Upper lobe of left lung (tissue), 6 donors: ENCODE measurements at places on chromosomes 5 and 9. TPM values are rescaled to one million over a fixed set of nuclear protein-coding genes. Genes with fewer than 3 reads are reported as not detected.

GRCh38 chr5:59371525-59372127 is 521.9 kb downstream of the PDE4D start:
- H3K4me1 ChIP-seq, result no peaks in the 10 kb centered on the region
- H3K27ac ChIP-seq, result no peak overlapping the region
- H3K27me3 ChIP-seq, result no peaks in the 10 kb centered on the region

GRCh38 chr5:100505984-100506670 is 29.0 kb upstream of the FAM174A start:
- no peaks in the 10 kb centered on the region for H3K27me3 ChIP-seq
- H3K4me1 ChIP-seq, result no peaks in the 10 kb centered on the region
- DNase-seq, result no peak
- no peak overlapping the region for H3K27ac ChIP-seq
- H3K4me3 ChIP-seq, result no peak overlapping the region

- H3K27ac ChIP-seq, result peak within 1 kb of the TSS; percentile 80
- no peaks in the 10 kb centered on the region for H3K36me3 ChIP-seq
- H3K4me3 ChIP-seq, result peak within 1 kb of the TSS; percentile 58
- peak; percentile 93 for DNase-seq
- H3K4me1 ChIP-seq, result peaks cover 32% of the 10 kb centered on the region
These were observed at the start of gene F2R for GRCh38 chr5:76715736-76716455. TSS of gene F2R (plus strand) at chr5:76716126. CDS start at chr5:76716308, 182 bp downstream.

GRCh38 chr5:149210968-149211490 is 60.6 kb upstream of the AFAP1L1 start:
- peak overlapping the region; percentile 31 for H3K27ac ChIP-seq
- H3K36me3 ChIP-seq, result no peaks in the 10 kb centered on the region
- H3K27me3 ChIP-seq, result no peaks in the 10 kb centered on the region
- H3K4me3 ChIP-seq, result no peak overlapping the region
- no peak for DNase-seq
- H3K4me1 ChIP-seq, result peaks cover 5% of the 10 kb centered on the region

DNA sequence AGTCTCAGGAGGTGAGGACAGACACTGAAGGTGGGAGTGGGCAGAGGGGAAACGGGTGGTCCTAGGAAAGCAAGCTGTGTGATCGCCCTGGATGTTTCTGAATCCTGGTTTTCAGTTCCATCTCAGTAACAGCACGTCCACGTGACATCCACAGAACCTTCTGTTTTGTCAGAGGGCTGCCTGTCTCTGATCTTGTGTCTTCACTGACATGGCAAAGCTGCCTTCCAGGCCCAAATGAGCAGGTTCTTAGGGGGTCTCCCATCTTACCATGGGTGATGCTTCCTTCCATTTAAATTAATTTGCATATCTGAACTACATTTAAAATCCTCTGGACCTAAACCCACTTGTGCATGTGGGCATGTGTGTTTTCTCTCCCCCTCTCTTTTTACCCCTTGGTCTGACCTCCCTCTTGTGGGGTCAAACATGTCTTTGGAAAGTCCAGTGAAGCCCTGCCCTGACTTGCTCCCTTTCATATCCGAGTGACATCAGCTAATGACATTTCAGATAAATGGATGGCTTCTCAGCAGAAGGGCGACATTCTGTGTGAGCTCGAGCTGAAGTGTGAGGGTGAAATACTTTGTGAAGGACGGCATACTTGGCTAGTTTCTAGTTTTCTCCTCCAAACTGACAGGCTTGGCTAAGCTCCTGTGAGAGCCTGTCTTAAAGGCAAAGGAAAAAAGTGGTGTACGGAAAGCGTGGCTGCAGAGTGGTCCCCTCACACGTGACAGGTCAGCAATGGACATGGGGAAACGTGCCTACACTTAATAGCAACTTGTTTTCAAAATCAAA is 204.8 kb upstream of the S1PR3 start:
- H3K27ac ChIP-seq, result no peak overlapping the region
- DNase-seq, result no peak
- no peaks in the 10 kb centered on the region for H3K27me3 ChIP-seq
- no peak overlapping the region for H3K4me3 ChIP-seq

GRCh38 chr9:15720861-15721260 is 168.0 kb downstream of the CCDC171 start:
- no peak overlapping the region for H3K27ac ChIP-seq
- DNase-seq, result no peak

DNA sequence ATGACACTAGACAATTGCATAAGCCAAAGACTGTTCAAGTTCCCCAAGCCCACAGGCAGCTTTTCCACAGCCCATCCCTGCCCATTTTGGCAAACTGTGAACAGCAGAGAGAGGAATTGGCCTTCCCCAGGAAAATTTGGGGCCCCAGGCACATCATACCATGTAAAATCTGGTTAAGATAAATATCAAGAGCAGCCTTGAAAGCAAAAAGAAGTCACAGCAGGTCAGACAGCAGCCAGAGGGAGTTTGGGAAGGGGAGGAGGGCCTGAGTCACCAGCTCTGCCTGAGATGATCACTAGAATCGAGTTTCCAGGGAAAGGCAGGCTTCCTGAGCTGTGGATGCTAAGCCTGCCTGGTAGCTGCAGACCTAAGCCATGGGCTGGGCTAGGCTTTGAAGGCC is 179.2 kb downstream of the RFK start:
- no peaks in the 10 kb centered on the region for H3K4me1 ChIP-seq
- H3K36me3 ChIP-seq, result no peaks in the 10 kb centered on the region

DNA sequence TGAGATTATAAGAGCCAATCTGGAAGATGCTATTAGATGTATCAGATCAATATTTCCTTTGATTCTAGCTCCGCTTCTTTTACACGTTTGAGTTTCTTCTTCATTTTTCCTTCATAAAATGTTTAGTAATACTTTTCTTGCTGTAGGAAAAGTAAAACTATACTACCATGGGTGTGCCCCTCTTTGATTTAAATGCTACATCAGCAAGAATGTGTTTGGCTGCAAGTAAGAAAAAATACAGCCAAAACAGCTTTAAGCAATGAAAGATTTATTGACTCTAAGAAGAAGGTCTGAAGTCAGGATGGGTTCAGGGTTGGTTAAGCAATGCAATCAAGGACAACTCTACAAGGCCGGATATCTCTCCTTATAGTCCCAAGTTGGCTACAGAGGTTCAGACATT is 126.4 kb downstream of the KCTD16 start:
- H3K4me3 ChIP-seq, result no peak overlapping the region
- no peaks in the 10 kb centered on the region for H3K36me3 ChIP-seq
- no peaks in the 10 kb centered on the region for H3K4me1 ChIP-seq

DNA sequence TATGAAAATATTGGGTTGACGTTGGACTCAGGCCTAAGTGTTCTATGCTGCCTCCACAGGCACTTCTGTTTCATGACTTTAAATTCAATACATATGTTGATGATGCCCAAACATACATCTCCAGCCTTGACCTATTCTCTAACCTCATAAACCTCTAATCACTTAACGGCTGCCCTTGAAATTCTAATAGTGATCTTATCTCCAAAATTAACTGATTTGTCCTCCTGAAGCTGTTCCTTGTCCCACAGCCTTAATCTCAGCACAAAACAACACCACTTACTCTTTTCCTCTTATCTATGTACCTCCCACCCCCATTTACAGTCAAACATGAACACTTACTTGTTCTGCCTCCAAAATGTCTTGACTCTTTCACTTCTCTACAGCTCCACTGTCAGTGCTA is 43.3 kb downstream of the FGF10 start:
- H3K27ac ChIP-seq, result no peak overlapping the region
- H3K36me3 ChIP-seq, result no peaks in the 10 kb centered on the region
- no peak for DNase-seq
- no peaks in the 10 kb centered on the region for H3K4me1 ChIP-seq
- H3K27me3 ChIP-seq, result no peaks in the 10 kb centered on the region
- H3K4me3 ChIP-seq, result no peak overlapping the region

- H3K4me3 ChIP-seq, result no peak overlapping the region
- no peak for DNase-seq
- H3K27me3 ChIP-seq, result no peaks in the 10 kb centered on the region
- H3K4me1 ChIP-seq, result no peaks in the 10 kb centered on the region
- H3K36me3 ChIP-seq, result peaks cover 2% of the 10 kb centered on the region
- peak overlapping the region; percentile 69 for H3K27ac ChIP-seq
These were observed 13.8 kb upstream of the CTSL start for GRCh38 chr9:87711857-87712800.

The ADAMTS12 gene
- total RNA-seq, result 16.8 TPM

DNA sequence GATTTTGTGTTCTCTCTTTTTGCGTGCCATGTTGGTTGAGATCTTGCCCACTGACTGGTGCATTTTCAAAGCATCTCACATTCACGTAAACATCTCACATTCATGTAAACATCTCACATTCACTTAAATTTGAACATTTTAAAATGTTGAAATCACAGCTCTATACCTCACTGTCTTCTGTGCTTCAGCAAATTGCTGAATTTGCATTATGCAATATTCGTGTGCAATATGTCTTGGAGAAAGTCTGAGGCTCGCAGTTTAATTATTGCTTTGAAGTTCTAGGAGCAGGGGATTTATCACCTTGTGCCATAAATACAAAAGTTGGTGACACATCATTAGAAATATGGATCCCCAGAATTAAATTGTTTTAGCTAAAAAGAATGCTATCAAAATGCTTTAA is 42.6 kb downstream of the TNFSF15 start:
- no peaks in the 10 kb centered on the region for H3K27me3 ChIP-seq
- DNase-seq, result no peak

DNA sequence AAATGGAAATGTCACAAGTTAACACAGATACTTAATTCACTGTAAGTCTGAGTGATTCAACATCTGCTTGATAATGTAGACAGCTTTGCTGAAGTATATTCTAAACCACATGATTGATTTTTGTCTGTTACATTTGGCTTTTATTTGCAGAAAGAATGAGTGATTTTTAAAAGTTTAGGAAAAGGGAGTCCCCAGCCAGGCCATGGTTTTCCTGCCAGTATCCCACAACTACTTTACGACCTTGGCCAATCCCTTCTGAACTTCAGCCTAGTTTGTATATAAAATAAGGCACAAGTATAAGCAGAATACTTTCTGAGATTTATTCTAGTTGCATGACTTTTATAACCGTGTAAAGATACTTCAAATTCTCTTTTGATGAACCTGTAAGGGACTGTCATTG is 27.1 kb downstream of the WDR36 start:
- no peaks in the 10 kb centered on the region for H3K27me3 ChIP-seq
- DNase-seq, result no peak
- H3K36me3 ChIP-seq, result peaks cover 17% of the 10 kb centered on the region
- no peak overlapping the region for H3K4me3 ChIP-seq
- peaks cover 5% of the 10 kb centered on the region for H3K4me1 ChIP-seq
- H3K27ac ChIP-seq, result no peak overlapping the region

The TSSK1B gene
- not detected for total RNA-seq

The ABO gene
- total RNA-seq, result 84.9 TPM

DNA sequence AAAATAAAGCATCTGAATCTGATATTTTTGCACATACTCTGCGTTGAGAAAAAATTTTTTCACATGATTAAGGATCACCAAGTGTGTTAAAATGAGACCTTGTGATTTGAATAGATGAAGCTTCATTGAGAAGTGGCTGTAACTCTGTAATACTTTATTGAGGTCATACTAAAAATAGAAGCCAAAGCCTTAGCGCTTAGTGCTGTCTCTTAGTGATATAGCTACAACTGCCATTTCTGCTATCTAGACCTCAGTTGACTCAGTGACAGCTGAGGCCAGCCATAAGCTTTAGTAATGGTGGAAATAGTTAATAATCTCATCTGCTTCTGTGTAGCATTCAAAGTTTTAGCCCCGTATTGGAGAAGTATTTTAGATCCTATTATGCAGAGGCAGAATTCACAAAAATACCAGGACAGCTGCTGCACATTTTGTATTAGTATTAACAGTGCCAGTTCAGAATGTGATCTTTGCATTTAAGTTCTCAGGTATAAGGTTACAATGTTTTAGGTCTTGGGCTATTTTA is 107.4 kb upstream of the SGCD start:
- no peak overlapping the region for H3K27ac ChIP-seq
- DNase-seq, result no peak
- H3K4me3 ChIP-seq, result no peak overlapping the region
- H3K4me1 ChIP-seq, result no peaks in the 10 kb centered on the region

The PPP2R2B gene
- 3.1 TPM for total RNA-seq

GRCh38 chr9:112848316-112849151 is 42.1 kb downstream of the SLC46A2 start:
- H3K27me3 ChIP-seq, result no peaks in the 10 kb centered on the region
- DNase-seq, result no peak
- H3K4me1 ChIP-seq, result peaks cover 37% of the 10 kb centered on the region
- H3K27ac ChIP-seq, result no peak overlapping the region
- H3K4me3 ChIP-seq, result no peak overlapping the region

GRCh38 chr5:95946451-95946850 is 15.2 kb downstream of the ELL2 start:
- no peak overlapping the region for H3K27ac ChIP-seq
- H3K4me1 ChIP-seq, result peaks cover 9% of the 10 kb centered on the region
- no peak for DNase-seq

The ENG gene
- 50.3 TPM for total RNA-seq

- H3K4me1 ChIP-seq, result peaks cover 16% of the 10 kb centered on the region
- no peak for DNase-seq
- H3K27me3 ChIP-seq, result no peaks in the 10 kb centered on the region
These were observed 4.7 kb upstream of the PDLIM7 start for GRCh38 chr5:177501874-177502678.

The HTR4 gene
- not detected for total RNA-seq
